H1 (cell line): ENCODE measurements at places on chromosomes 5 and 9.
A peak's percentile ranks its signal among the peaks of the same experiment; 100 is the strongest.

DNA sequence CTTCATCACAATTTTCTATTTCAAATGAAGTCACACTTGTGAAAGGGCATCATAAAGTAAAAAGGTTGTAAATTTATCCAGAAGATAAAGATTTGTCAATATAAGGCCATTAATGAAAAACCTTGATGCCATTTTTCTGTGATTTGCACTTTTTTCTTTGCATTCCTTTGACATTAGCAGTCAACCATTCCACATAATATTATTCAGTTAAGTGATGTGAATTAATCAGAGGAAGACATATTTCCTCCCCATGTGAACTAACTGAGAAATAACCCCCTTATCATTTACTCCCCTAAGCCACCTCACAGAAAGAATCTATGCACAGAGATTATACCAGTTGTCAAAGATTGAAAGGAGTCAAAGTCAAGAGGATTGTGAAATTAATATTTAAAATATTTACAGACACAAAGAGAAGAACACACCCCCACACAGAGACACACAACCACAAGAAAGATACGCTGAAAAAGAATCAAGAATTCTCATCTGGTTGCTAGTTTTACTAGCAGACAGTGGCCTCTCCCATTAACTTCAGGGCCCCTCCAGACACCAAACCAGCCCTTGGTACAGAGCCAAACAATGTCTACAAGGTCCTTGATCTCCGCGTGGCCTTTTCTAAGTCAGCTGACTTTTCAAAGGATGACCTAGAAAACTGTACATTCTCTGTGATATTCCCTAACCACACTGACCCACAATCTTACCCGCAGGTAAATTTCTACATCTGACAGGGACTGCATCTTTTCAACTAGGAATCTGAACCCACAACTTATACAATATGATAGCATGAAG, 29.5 kb downstream of the GNAQ start:
- DNase-seq: no peak
- peaks cover 2% of the 10 kb centered on the region; the same call in 1 of the 2 replicates for H3K4me1 ChIP-seq
- no peaks in the 10 kb centered on the region for H3K36me3 ChIP-seq
- no peaks in the 10 kb centered on the region for H3K27me3 ChIP-seq

- no peak overlapping the region for H3K4me3 ChIP-seq
- H3K36me3 ChIP-seq: no peaks in the 10 kb centered on the region
- no peaks in the 10 kb centered on the region; the same call in 1 of the 2 replicates for H3K4me1 ChIP-seq
- DNase-seq: no peak
- no peaks in the 10 kb centered on the region for H3K27me3 ChIP-seq
These were observed 15.1 kb upstream of the ZCCHC7 start for GRCh38 chr9:37105234-37105633.

- no peak overlapping the region for H3K27ac ChIP-seq
- no peak for DNase-seq
- H3K27me3 ChIP-seq: peaks cover 7% of the 10 kb centered on the region; the same call in 1 of the 2 replicates
- peaks cover 19% of the 10 kb centered on the region for H3K4me1 ChIP-seq
- H3K4me3 ChIP-seq: no peak overlapping the region
These were observed 145.4 kb upstream of the IER5L start for GRCh38 chr9:129323376-129323998.

DNA sequence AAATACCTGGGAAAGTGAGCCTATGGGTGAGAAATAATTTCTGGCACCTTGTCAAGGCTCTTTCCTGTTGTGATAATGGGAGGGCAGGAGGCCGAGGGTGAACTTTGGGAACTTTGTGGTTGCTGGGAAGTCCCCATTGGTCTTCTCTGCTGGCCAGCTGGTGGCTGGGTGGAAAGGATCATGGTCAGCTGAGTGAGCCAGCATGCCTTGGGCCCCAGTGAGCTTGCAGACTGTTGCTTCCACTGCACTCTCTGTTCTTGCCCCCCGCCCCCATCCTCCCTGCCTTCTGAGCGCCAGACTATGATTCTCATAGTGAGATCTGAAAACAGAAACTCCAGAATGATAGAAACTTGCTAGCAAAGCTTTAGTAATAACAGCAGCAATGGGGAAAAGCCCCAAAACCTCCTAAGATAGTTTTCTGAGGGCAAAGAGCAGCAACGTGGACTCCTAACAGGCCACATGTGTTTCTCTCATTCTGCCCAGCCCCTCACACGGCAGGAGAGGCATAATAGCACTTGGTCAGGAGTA, 139.2 kb upstream of the SMARCA2 start:
- H3K4me1 ChIP-seq: no peaks in the 10 kb centered on the region
- DNase-seq: no peak
- H3K36me3 ChIP-seq: no peaks in the 10 kb centered on the region

DNA sequence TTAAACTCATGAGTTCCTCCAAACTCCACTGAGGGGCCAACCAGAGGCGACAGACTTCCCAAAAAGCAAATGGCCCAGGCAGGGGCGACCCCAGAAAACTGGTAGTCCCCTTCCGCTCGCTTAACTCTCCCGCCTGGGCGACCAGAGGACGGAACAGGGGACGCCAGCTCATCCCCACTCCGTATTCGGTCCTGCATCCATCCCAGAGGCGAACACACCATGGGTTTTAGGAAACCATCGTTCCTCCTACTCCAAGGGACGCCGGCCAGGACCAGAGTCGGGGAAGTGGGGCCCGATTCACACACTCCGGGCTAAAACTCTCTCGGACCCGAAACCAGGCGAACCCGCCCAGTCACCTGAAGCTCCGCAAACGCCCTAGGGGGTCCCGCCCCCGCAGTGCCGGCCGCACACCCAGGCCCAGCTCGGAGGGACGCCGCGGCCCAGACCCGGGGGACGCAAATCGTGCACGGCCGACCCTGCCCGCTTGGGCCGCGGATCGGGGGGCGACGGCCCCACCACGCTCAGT, 478 bp downstream of the TEX10 start:
- peaks cover 10% of the 10 kb centered on the region for H3K36me3 ChIP-seq
- H3K27me3 ChIP-seq: no peaks in the 10 kb centered on the region
- 0 out of 2 replicates have a peak, but pooled peaks cover 2% of the 10 kb centered on the region for H3K4me1 ChIP-seq
- peak overlapping the region; percentile 97 for H3K27ac ChIP-seq
- DNase-seq: no peak

GRCh38 chr9:130188860-130189481, 16.8 kb downstream of the NCS1 start:
- no peak overlapping the region for H3K27ac ChIP-seq
- H3K27me3 ChIP-seq: no peaks in the 10 kb centered on the region
- H3K4me1 ChIP-seq: no peaks in the 10 kb centered on the region
- DNase-seq: no peak
- no peaks in the 10 kb centered on the region for H3K36me3 ChIP-seq

DNA sequence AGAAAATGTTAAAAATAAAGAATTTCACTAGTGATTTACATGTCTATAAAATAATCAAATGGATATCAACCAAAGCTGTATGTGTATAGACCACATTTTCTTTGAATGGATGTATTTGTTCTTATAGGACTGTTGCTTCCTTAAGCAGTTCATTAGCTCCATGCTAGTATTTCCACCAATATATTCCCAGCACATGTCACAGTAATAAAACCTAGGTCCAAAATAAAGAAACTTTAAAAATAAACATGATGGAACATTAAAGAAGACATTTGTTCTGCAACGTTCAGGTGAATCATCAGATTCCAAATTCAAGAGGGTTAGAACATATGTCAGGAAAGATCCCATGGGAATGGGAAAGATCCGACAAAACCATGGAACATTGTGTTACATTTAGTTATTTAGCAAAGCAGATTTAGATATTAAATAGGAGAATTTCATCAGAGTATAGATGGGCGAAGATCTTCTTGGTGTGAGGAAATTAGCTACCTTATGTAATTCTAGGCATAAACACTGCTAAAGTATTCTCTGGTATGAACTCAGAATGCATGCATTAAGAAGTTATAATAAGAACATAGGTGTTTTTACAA, 490.7 kb downstream of the CDH18 start:
- H3K4me1 ChIP-seq: no peaks in the 10 kb centered on the region
- no peaks in the 10 kb centered on the region for H3K27me3 ChIP-seq
- H3K36me3 ChIP-seq: no peaks in the 10 kb centered on the region
- H3K4me3 ChIP-seq: no peak overlapping the region
- no peak for DNase-seq
- H3K27ac ChIP-seq: no peak overlapping the region

- H3K4me1 ChIP-seq: peaks cover 5% of the 10 kb centered on the region; the same call in 1 of the 2 replicates
- no peaks in the 10 kb centered on the region for H3K27me3 ChIP-seq
- peak within 1 kb of the TSS; percentile 61; the same call in 1 of the 2 replicates for H3K27ac ChIP-seq
- H3K4me3 ChIP-seq: peak within 1 kb of the TSS; percentile 70
- peak; percentile 96 for DNase-seq
These were observed at the start of gene FOCAD for GRCh38 chr9:20684035-20684874. Gene FOCAD, plus strand, starts transcription at chr9:20684259. Its CDS starts 31,095 bp downstream, at chr9:20715354.

GRCh38 chr5:72438141-72438540, 69.1 kb downstream of the ZNF366 start:
- H3K27ac ChIP-seq: no peak overlapping the region
- H3K4me3 ChIP-seq: no peak overlapping the region
- DNase-seq: no peak
- no peaks in the 10 kb centered on the region for H3K36me3 ChIP-seq

- H3K36me3 ChIP-seq: no peaks in the 10 kb centered on the region
- no peak overlapping the region for H3K27ac ChIP-seq
- H3K27me3 ChIP-seq: no peaks in the 10 kb centered on the region
- H3K4me1 ChIP-seq: no peaks in the 10 kb centered on the region; the same call in none of the 2 replicates
- no peak overlapping the region for H3K4me3 ChIP-seq
These were observed 2.5 kb upstream of the HSPB3 start for GRCh38 chr5:54453046-54453445.

DNA sequence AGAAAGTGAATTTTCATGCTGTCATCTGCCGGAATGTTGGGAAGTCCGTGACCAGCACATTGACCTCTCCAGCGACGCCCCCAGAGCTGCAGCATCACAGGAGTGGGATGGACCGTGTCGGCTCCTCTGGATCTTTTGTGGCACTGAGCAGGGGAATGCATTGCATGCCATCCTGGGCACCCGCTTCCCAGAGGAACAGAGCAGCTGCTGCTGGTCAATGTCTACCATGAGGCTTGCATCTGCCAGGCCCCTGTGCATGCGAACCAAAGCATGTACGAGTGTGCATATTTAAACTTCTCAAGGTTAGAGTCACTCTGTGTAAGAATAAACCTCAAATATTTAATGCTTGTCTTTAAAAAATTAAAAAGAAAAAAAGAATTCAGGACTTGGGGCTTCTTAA, 414.8 kb downstream of the GADD45G start:
- H3K36me3 ChIP-seq: no peaks in the 10 kb centered on the region
- no peaks in the 10 kb centered on the region for H3K4me1 ChIP-seq
- H3K27me3 ChIP-seq: no peaks in the 10 kb centered on the region
- H3K4me3 ChIP-seq: no peak overlapping the region

DNA sequence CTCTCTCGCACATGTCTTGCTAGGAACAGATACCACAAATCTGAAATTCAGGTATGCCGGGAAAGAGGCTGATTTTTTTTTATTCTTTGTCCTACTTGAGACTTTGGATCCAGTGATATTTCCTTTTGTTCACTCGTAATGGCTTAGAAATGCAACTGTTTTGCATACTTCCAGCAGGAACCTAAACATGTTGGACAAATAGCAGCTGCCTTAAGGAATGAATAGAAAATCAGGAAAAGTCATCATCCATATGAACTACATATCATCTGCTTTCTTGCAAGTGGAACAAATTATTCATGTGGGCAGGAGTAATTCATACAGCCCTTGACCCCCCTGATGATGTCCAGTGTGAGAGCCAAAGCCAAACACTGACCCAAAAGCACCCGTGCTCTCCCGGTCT, 17.4 kb downstream of the TTC39B start:
- peak; percentile 6 for DNase-seq
- no peak overlapping the region for H3K4me3 ChIP-seq
- no peaks in the 10 kb centered on the region for H3K4me1 ChIP-seq
- H3K27me3 ChIP-seq: no peaks in the 10 kb centered on the region
- H3K27ac ChIP-seq: no peak overlapping the region
- H3K36me3 ChIP-seq: no peaks in the 10 kb centered on the region

GRCh38 chr9:128109050-128109709, 18.3 kb downstream of the PTGES2 start:
- no peaks in the 10 kb centered on the region for H3K4me1 ChIP-seq
- no peak overlapping the region for H3K4me3 ChIP-seq
- no peak overlapping the region for H3K27ac ChIP-seq
- DNase-seq: no peak
- no peaks in the 10 kb centered on the region for H3K27me3 ChIP-seq

GRCh38 chr5:98585661-98586310, 187.7 kb upstream of the RGMB start:
- H3K27me3 ChIP-seq: no peaks in the 10 kb centered on the region
- H3K4me3 ChIP-seq: no peak overlapping the region
- DNase-seq: no peak
- H3K27ac ChIP-seq: no peak overlapping the region
- H3K36me3 ChIP-seq: no peaks in the 10 kb centered on the region

DNA sequence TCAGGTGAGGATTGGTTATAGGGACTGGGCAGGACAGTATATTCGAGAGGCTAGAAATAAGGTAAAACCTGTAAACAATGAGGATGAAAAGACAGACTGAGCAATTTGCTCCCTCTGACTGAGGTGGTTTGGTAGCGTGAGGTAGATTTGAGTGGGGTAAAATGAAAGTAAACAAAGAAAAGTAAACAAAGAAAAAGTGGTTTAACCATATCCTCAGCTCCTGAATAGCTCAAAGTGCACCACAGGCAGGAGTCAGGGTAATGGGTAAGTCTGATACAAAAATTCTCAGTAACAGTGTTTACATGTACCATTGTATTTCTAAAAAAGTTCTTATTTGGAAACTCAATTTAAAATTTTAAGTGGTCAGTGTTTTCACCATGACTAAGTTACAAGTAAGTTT, 203.1 kb upstream of the ARRDC3 start:
- DNase-seq: no peak
- no peaks in the 10 kb centered on the region for H3K4me1 ChIP-seq
- H3K27me3 ChIP-seq: no peaks in the 10 kb centered on the region
- no peak overlapping the region for H3K27ac ChIP-seq

GRCh38 chr9:14344053-14344524, 30.1 kb upstream of the NFIB start:
- peaks cover 15% of the 10 kb centered on the region for H3K4me1 ChIP-seq
- H3K36me3 ChIP-seq: no peaks in the 10 kb centered on the region

GRCh38 chr9:95043826-95044225, 273.7 kb downstream of the FANCC start:
- H3K27ac ChIP-seq: no peak overlapping the region
- no peaks in the 10 kb centered on the region for H3K36me3 ChIP-seq
- H3K27me3 ChIP-seq: peaks cover 8% of the 10 kb centered on the region
- no peak overlapping the region for H3K4me3 ChIP-seq

DNA sequence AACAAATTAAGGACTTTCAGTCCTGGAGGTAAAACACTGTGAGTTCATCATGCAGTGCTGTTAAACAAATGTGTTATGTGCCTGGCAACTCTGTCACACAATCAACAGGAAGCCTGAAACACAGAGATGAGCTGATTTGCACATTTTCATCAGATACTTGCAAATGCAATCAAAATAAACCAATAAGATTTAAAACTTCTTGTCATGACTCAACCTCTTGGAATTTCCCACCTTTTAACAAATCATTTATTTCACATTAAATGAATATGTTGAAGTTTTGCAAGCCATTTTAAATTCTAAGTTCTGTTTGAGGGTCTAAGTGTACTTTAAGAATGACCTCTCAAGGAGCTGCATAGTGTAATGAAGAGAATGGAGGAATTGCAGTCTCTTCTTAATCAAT, 64.4 kb downstream of the ANXA1 start:
- DNase-seq: no peak
- no peak overlapping the region for H3K4me3 ChIP-seq
- H3K27ac ChIP-seq: peak overlapping the region; percentile 50; the same call in 1 of the 2 replicates
- H3K27me3 ChIP-seq: no peaks in the 10 kb centered on the region
- H3K4me1 ChIP-seq: no peaks in the 10 kb centered on the region; the same call in 1 of the 2 replicates
- H3K36me3 ChIP-seq: no peaks in the 10 kb centered on the region; the same call in none of the 2 replicates

GRCh38 chr9:109422641-109423040, 75.5 kb downstream of the PTPN3 start:
- no peak overlapping the region for H3K4me3 ChIP-seq
- no peaks in the 10 kb centered on the region for H3K4me1 ChIP-seq
- no peak for DNase-seq
- H3K27me3 ChIP-seq: no peaks in the 10 kb centered on the region
- H3K27ac ChIP-seq: no peak overlapping the region
- no peaks in the 10 kb centered on the region for H3K36me3 ChIP-seq
